ENCODE measurements at places on chromosomes 1 and 21.

DNA sequence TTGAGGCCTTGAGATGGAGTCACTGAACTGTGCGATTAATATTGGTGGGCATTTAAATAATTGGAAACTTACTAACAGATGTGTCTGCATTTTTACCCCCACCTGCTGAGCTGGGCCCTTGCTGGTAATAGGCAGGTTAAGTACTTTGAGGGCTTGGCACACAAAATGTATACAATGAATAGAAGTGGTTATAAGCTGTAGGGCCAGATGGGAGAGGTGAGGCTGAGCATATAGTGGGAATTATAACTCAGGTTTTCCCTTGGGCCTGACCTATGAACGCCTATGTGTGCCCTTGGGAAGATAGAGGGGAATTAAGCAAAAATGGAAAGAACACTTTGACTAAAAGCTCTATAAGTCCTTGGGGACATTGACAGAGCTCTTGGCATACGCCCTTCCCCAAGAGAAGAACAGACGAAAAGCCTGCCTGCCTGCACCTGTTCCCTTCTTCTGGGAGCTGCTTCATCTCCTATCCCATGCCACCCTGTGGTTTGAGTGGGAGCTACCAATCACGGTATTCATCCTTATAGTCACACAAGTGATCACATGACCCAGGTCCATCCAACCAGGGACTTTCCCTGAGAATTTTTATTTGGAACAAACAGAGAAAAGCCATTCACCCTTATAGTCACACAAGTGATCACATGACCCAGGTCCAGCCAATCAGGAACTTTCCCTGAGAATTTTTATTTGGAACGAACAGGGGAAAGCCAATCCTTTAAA lies 260.7 kb upstream of the CSF3R start:
- DNase-seq = no peak

DNA sequence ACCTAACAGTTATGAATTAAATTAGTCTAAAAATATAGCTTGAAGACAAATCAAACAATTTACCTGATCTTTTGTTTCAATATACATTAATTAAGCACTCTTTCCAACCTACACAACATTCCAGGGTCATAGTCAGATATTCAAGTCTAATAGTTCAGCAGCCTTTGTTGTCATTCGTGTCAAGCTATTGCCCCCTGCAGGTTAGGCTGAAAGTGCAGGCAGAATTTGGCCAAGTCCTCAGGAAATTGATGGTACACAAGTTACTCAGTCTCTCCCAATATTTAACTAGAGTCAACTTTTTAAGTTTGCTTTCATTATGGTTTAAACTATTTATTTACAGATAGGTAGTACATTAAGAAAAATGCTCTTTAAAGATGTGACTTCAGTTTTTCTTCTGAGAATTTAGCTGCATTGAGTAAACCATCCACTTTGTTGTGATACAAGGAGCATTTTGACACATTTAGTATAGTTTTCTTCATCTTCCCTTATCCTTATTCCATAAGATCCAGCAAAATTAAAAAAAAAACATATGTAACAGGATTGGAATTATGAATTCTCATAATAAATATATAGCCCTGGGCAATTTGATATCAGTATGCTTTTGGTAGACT lies 130.3 kb upstream of the DPYD start:
- DNase-seq = peak; percentile 85

- no peak for DNase-seq
Measured at GRCh38 chr21:30028537-30028936, 88.7 kb upstream of the GRIK1 start.

GRCh38 chr1:224770336-224770693 lies 154.2 kb downstream of the CNIH3 start:
- peak; percentile 77 for DNase-seq

DNA sequence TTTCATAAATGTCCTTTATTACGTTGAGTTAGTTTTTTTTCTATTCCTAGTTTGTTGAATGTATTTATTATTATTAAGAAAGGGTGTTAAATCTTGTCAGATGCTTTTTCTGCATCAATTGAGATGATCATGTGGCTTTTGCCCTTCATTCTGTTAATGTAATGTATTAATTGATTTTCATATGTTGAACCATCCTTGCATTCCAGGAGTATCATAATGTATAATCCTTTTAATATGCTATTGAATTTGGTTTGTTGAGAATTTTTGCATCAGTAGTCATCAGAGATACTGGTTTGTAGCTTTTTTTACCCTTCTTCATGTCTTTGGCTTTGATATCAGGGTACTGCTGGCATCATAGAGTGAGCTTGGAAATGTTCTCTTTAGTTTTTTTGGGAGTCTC lies 100.0 kb downstream of the POFUT2 start:
- peak; percentile 16 for DNase-seq
